Esophagus squamous epithelium (tissue), 5 donors: ENCODE measurements at places on chromosomes 1 and 21.

GRCh38 chr1:206654828-206655227, 19.5 kb downstream of the DYRK3 start:
- no peak for DNase-seq

- no peak for DNase-seq
Observed at GRCh38 chr1:230335861-230336522, 90.1 kb downstream of the PGBD5 start.

- no peak for DNase-seq
Observed at GRCh38 chr1:228154670-228155571, 5.2 kb downstream of the GJC2 start.

DNA sequence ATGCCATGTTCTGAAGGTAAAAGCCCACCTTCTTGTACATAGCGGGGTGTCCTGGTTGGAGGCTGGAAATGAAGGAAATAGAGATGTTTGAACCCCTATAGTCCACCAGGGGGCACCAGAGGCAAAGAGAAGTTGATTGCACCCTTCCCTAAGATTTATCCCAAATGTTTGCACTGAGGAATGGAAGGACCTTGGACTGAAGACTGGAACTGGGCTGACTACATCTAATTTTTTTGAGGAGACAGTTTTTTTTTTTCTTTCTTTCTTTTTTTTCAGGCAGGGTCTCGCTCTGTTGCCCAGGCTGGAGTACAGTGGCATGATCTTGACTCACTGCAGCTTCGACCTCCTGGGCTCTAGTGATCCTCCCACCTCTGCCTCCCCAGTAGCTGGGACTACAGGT, 55.3 kb upstream of the EIF4G3 start:
- DNase-seq = no peak

DNA sequence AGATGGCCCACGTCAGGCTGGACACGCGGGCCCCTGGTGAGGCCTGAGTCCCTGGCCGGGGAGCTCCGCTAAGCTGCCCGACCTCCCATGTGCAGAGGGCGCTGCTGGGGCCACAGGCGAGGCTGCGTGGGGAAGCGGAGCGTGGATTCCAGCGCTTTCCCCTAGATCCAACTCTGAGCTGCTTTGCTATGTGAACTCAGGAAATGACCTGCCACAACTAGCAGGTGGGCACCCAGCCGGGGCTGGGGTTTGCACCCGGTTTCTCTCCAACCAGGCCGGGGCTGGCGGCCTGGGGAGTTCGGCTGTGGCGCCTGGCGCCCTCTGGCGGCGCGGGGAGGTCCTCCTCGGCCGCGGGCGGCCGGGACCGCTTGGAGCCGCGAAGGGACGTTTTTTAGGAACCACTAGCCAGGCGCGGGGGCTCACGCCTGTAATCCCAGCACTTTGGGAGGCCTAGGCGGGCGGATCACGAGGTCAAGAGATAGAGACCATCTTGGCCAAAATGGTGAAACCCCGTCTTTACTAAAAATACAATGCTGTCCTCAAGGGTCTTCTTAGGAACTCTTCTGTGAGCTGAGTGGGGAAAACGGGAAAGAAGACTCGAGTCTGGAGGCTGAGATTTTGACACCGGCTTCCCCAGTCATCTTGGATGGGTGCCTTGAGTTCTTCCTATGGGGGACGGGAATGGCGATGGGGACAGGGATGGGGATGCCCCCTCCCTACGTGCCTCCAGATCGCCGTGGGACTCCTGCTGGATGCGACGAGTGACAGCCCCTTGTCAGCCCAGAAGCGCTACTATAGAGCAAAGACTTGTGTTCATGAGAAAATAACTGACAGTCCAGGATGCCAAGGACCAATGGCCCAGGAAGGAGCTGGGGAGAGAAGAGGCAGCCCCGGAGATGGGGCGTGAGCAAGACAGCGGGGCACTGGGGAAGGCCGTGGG, 12.6 kb downstream of the PYCR2 start:
- no peak for DNase-seq

DNA sequence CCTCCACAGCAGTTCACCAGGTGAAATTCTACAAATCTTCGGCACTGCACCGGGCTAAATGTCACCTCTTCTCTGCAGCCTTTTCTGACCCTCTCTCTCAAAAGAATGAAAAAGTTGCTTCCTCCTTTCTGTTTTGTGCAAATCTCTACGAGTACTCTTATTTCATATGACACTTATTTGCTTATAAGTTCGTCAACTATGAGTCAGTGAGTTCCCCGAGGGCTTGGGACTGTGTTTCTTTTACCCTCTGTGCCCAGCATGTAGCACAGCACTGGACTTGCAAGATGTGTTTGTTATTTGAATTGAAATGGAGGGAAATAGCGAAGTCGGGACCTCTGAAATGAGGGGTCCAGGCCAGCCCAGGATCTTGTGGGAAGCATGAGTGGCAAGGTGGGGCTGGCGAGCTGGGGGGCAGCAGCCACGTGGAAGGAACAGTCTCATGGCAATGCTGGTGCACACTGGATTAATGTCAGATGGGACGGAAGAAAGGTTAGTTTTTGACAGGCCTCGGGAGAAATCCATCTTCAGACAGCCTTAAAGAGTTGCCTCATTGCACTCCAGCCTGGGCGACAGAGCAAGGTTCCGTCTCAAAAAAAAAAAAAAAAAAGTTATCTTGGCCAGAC, 6.2 kb downstream of the SLC6A9 start:
- DNase-seq = no peak

- no peak for DNase-seq
Observed at GRCh38 chr1:204072931-204073836, at the start of gene SOX13. Gene SOX13 (plus strand): TSS chr1:204073115. CDS start chr1:204112916, 39,801 bp downstream.

- DNase-seq = no peak
Observed at GRCh38 chr1:68470388-68470970, 20.7 kb upstream of the RPE65 start.

GRCh38 chr1:92832537-92833114, 786 bp downstream of the RPL5 start:
- no peak for DNase-seq

DNA sequence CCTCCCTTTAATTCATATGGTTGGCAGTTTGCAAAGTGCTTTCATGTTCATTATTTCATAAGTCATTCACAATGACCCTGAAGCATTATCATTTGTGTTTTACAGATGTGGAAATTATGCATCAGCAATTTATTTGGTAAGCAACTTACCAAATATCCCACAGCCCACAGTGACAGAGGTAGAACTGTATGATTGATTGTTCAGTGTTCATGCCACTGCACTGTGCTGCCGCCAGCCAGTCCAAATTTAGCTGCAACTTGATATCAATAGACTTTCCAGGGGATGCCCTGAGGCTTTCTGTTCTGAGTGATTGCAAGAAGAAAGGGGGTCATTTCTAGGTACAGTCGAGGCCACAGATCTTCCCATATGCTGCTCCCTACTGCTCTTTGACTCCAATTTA, 380.3 kb downstream of the PLPP3 start:
- no peak for DNase-seq

GRCh38 chr1:179814546-179814838, 63.1 kb downstream of the TOR1AIP2 start:
- DNase-seq = no peak

DNA sequence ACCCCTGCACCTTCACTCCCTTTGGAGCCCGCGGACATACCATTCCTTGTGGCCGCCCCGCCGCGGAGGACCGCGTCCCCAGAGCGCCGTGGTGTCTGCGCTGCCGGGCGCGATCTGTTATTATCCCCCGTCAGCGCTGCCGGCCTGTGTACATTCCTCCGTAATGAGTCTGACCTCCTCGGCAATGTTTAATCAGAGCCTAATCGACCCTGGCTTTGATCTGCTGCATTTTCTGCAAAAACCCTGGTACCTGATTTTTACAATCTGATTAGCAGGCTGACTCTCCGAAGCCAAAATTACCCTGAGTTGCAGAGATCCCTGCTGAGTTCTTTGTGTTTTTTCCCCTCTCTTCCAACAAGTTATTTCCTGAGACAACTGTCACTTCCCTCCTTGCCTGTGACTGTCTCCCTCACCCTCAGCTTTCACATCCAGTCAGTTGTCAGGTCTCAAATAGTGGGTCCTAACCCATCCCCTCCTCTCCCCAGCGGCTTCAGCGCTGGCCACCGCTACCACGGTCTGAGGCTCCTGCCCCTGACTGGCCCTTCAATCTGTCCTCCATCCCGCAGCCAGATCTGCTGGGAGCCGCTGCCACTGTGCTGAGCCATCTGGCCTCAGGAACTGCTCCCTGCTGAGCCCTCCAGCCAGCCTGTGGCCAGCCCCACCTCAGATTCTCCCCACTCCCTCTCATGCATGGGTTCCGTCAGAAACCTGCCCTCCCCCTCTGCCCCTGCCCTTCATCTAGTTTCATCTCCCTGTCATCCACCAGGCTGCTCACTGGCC, 53.5 kb downstream of the GLIS1 start:
- no peak for DNase-seq

GRCh38 chr1:116268211-116268610, 104.8 kb upstream of the ATP1A1 start:
- DNase-seq = no peak

- no peak for DNase-seq
Observed at GRCh38 chr1:29122682-29123052, 1.0 kb downstream of the TMEM200B start.

DNA sequence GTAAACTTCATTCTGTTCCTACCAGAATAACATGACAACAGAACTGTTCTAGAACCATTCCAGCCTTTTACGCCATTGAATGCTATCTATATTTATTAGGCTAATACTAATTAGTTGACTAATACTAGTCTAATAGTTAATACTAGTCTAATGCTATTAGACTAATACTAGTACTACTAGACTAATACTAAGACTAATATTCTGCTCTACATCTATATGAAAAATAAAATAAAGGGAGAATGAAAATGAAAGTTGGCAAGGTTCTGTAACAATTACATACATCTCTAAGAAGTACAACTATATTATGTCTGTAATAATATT, 40.9 kb upstream of the LRRC8B start:
- DNase-seq = no peak

DNA sequence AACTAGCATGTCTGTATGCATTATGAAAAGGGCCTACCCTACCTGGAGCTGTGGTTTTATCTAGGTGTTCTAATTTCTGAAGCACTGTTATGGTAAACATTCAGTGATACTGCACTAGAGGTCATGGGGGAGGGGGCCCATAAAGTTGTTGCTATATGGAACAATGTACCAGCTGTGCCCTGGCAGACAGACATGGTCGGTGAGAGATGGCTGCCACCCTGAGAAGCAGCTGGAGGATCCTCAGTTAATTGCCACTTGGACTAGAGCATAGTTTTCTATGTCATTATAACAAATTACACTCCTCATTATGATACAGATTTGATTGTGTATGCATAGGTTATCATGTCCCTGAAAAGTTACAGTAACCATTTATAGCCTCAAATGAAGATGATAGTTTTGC, 45.4 kb downstream of the ILDR2 start:
- DNase-seq = no peak

DNA sequence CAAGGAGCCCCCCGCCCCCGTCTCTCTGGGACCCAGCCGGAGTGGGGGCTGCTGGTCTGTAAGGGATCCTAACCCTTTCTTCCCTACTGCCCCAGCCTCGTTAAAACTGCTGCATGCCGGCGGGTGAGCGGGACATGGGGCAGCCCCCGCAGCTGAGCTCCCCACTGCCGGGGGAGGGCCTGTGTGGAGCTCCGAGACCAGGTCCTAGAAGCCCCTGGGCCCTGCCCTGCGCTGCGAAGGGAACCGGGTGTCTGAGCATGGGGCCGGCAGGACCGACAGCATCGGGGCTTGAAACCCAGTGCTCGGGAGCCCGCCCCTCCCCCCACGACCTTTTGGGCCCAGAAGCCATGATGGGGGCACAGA, 9.2 kb upstream of the COL6A1 start:
- DNase-seq = no peak

GRCh38 chr1:209616366-209617046, 33.0 kb downstream of the CAMK1G start:
- DNase-seq = no peak

DNA sequence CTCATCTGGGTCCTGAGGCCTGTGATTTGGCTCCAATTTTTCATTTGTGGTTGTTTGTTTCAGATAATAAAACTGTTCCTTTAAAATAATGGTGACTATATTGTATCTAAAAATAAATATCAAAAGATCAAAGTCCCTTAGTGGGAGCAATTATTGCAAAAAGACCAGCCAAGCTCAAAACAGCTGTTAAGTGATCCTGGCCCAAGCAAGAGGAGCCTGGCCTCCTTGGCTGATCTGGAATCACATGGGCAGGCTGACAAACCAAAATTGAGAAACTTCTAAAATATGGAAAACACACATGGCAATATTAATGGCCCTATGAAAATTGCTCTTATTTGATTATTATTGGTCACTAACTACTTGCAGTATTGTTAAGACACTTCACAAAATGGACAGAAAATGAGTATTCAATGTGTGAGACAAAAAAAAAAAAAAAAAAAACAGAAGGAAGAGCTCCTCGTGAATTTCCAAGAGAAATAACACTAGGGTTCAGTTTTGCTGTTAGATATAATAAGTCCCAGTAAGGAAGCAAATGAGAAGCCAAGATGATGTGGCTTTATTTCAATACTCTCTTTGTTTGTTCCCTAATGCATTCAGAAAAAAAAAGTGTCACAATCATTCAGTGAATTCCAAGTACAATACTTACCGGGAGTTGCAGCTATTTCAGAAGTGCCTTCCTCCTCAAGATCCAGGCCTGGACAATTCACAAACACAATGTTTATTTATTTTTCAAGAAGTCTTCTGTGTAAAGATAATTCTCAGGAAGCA, 105.1 kb downstream of the SEC16B start:
- no peak for DNase-seq

GRCh38 chr1:32758795-32759430, 56.3 kb upstream of the SYNC start:
- DNase-seq = no peak

GRCh38 chr1:118989878-118990378, 1.8 kb upstream of the TBX15 start:
- no peak for DNase-seq

DNA sequence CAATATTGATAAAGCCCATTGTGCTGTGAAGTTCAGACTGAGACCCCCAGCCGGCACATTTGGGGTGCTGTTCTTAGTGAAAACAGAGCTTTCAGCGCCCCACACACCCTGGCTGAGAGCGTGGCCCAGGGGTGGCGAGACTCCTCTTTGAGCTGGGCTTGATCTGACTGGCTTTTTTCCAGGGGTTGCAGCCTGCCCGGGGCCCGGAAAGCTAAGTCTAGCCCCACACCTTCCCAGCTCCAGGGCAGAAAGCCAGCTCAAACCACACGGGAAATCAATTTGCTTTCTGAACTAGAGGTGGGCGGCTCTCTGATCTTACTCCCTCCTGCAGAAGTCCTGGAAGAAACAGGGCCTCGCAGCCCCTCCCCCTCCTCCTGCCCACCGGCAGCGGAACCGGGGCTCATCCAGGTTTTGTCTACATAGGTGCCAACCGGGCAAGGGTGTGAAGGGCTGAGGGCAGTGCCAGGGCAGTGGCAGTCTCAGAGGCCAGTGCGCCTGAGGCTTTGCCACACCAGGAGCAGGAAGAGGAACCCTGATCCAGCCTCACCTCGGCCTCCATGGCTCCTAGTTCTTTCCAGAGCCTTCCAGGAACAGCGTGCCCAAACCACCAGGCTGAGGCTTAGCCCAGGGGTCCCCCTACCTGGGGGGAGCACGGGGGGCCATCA, 155.3 kb downstream of the NPHP4 start:
- no peak for DNase-seq

GRCh38 chr1:93713341-93713740, 31.7 kb upstream of the BCAR3 start:
- no peak for DNase-seq
